ENCODE measurements at places on chromosomes 1 and 21.

GRCh38 chr1:245663373-245663772 lies 508.6 kb downstream of the KIF26B start:
- DNase-seq: no peak

- DNase-seq: no peak
These were observed 86.8 kb downstream of the ADGRL2 start for GRCh38 chr1:81887421-81888144.

GRCh38 chr1:19828546-19828945 lies 13.5 kb upstream of the RNF186 start:
- peak; percentile 72 for DNase-seq

DNA sequence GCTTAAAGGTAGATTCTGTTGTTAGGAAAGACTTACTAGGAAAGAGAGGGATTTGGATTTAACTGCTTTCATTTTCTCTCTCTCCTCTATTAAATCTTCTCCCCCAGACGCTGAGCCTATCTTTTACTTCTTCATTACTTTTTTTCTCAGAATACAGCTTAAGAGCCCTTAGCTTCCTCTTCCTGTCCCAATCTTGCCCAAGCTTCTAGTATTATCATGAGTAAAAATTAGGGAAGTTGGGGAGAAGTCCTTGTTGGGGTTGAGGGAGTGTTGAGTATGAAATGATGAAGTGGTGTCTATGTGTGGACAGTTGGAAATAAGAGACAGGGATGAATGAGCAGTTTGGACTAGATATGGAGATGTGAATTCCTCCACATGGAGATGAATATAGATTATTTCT lies 35.0 kb downstream of the ACP6 start:
- no peak for DNase-seq

DNA sequence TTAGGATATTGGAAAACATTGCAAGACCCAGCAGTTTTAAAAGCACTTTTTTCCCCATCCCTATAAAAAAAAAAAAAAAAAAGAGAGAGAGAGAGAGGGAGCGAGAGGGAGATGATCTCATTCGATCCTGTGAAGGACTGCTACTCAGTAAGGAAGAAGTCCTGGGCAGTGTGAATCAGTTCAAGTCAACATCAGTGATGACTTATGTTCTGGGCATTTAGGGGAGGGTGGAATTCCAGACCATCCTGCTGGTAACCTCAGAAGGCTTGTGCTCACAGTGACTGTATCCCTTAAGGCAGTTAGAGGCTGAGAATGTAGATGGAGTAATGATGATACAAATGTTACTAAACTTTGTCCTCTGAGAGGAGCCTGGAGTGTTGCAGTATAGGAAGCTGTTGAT lies 151.4 kb downstream of the TGFB2 start:
- no peak for DNase-seq

Data from small intestine (tissue), 16 donors.